ENCODE measurements at places on chromosomes 2 and 18.

GRCh38 chr2:226790011-226790410 is 9.6 kb downstream of the IRS1 start:
- no peak for DNase-seq

DNA sequence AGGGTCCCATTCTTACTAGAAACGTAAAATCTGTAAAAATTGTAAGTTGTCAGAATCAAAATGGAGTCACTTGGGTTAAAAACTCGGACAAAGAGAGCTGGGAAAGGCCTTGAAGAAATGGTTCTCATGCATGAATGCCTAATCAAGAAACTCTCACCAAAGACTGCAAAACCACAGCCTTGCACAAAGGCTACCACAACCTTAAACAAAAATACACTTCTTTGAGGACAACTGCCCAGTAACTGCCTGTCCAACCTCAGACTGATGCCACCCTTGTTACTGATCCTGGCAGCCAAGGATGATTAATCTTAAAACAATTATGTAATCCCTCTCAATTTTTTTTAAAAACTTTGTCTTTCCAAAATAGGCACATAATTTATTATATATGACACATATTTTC is 299.3 kb downstream of the CCDC85A start:
- DNase-seq: no peak

DNA sequence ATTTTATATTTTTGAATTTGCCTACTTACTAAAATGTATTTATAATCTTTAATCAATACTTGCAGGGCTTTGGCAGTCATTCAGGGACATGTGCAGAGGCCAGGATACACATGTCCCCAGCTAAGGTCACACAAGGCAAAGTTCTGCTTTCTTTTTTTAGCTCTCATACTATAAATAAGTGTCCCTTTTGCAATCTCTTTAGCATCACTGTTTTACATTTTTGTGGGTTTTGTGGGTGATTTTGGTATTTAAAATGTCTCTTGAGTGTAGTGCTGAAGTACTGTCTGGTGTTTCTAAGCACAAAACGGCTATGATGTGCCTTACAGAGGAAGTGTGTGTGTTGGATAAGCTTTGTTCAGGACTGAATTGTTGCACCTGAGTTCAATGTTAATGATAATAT is 309.0 kb upstream of the GULP1 start:
- DNase-seq: peak; percentile 24

GRCh38 chr2:233385489-233386044 is 31.3 kb downstream of the DGKD start:
- DNase-seq: no peak

DNA sequence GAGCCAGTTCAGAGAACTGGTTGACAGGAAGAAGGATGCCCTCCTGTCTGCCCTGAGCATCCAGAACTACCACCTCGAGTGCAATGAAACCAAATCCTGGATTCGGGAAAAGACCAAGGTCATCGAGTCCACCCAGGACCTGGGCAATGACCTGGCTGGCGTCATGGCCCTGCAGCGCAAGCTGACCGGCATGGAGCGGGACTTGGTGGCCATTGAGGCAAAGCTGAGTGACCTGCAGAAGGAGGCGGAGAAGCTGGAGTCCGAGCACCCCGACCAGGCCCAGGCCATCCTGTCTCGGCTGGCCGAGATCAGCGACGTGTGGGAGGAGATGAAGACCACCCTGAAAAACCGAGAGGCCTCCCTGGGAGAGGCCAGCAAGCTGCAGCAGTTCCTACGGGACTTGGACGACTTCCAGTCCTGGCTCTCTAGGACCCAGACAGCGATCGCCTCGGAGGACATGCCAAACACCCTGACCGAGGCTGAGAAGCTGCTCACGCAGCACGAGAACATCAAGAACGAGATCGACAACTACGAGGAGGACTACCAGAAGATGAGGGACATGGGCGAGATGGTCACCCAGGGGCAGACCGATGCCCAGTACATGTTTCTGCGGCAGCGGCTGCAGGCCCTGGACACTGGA is 92.5 kb upstream of the EML6 start:
- DNase-seq: no peak

GRCh38 chr2:113129519-113130078 is 2.2 kb downstream of the IL1RN start:
- no peak for DNase-seq

- no peak for DNase-seq
Observed at GRCh38 chr2:218986148-218986761, 1.3 kb upstream of the FEV start.

GRCh38 chr2:66803726-66804125 is 368.8 kb downstream of the MEIS1 start:
- DNase-seq: no peak

DNA sequence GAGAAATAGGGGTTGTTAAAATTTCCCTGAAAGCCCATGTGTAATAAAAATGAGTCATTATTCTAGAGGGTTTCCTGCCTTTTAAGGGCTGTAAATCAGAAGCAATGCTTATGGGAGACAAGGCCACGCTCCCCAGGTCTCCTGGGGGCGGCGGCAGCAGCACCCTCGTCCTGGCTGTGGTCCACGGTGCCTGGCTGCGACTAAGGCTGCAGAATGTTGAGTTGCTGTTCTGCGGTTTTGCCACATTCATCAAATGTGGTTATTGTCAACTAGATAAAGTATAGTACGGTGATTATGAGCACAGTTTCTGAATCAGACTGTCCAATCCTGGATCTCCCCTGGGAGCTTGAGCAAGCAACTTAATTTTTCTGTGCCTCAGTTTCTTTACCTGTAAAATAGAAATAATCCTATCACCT is 11.9 kb upstream of the AGFG1 start:
- DNase-seq: no peak

GRCh38 chr2:127841466-127842178 is 16.3 kb downstream of the POLR2D start:
- DNase-seq: no peak

DNA sequence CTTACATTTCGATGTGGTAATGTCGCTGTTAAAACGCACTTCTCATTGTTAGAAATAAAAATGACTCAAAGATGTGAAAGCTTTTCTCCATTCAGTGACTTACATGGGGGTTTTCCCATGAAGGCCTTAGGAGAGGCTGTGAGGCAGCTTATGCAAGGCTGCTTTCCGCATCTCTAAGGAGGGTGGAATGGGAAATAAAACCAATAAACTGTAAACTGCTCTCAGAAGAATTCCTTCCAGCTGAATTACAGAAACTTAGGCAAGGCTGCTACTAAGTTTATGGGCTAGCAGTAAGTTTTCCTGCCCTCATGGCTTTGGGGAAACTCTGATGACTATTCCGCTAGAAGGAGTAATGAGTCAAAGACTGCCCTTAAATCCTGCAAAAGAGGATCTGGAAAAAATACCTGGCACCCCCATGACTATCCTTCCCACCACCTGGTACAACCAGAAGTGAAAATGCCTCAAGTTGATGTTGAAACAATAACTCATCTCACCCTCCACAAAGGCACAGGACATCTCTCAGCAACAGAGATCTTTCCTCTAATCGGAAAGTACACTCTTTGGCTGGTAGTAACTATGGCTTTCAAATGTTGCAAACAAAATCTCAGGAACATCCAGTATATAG is 97.7 kb upstream of the SMAD7 start:
- DNase-seq: no peak

GRCh38 chr2:180707175-180707883 is 273.1 kb upstream of the UBE2E3 start:
- no peak for DNase-seq

- DNase-seq: no peak
Observed at GRCh38 chr2:19299522-19299921, 58.9 kb downstream of the OSR1 start.

GRCh38 chr2:105114551-105114950 is 76.7 kb downstream of the MRPS9 start:
- DNase-seq: no peak

DNA sequence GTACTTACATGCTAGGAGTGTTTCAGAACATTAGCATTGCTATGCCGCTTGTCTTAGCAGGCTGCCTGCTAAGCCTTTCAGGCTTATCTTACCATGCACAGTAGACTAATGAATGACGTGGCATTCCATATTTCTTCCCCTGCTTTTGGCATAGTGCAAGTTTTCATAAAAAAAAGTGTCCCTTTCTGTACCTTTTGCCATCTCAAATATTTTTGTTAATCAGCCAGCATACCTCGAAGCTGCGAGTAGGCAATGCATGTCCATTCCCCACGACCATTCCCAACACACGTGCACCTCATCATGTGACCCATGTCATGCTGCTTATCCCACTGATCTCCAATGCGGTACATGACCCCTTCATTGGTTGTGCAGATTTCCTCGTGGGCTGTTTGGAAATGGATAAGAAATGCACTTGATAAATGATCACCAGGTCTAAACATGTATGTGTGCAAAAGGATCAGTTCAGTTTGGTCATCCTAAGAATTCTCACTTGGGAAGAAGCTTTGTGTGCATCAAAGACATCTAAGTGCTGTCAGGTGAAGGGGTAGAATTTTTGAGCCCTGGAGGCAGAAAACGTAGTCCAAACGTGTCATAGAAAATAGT is 13.9 kb downstream of the FN1 start:
- DNase-seq: no peak

GRCh38 chr2:102841107-102841840 is 79.4 kb downstream of the TMEM182 start:
- DNase-seq: no peak

- no peak for DNase-seq
Observed at GRCh38 chr2:196170213-196170605, 1.2 kb downstream of the STK17B start.

- DNase-seq: no peak
Observed at GRCh38 chr2:75640621-75641121, 5.9 kb upstream of the MRPL19 start.
